ENCODE measurements at places on chromosomes 2 and 18. TPM values are rescaled to one million over a fixed set of nuclear protein-coding genes. Genes with fewer than 3 reads are reported as not detected.

DNA sequence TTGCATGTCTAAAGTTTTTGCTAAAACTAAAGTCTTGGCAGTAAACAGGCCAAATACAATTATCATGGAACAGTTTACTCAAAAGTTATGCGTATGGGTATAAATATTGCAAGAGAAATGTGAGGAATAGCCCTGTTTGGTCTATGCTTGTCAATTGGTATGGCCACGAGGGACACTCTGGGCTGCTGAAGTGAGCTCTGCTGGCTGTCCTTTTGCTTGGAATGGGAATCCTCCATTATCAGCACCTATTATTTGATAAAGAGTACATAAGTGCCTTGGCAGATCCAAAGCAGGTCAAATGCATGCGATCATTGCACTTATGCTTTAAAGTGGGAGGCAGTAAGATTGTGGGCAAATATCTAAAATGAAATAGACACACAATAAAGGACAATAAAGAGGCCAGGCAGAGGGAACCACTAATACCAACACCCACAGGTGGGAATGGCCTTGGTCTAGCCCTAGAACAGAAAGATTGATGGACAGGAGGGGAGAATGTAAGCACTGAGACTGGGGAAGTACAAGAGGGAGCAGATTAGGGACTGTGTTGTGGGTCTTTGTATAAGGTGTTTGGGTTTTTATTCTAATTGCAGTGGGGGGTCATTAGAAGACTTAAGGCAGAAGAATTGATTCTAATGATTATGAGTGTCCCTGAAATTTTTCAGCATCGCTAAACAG, 60.0 kb upstream of the NOSTRIN start:
- ATAC-seq: no peak

- ATAC-seq: no peak
Measured at GRCh38 chr2:64757126-64757525, 103.4 kb upstream of the SERTAD2 start.

GRCh38 chr2:233079953-233080835, 20.1 kb downstream of the INPP5D start:
- peak; percentile 36 for ATAC-seq

GRCh38 chr18:40413160-40413559, 1541.9 kb upstream of the PIK3C3 start:
- no peak for ATAC-seq

DNA sequence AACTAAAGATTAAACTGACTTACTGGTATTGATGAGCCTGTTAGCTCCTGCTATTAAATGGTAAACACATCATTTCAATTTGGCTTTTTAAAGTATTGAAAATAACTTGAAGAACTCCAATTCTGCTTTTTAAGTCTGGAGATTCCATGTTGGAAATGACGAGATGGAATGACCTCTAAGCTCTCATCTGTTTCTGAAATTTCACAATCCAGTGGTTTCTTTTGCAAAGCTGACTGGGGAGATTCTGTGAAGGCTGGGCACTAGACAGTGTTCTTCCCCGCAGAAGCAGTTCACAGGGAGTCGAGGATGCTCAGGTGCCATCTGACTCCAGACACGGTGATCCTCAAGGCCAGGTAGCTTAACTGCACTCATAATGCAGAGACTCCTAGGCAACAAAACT, 44.7 kb downstream of the DHRS9 start:
- ATAC-seq: no peak

DNA sequence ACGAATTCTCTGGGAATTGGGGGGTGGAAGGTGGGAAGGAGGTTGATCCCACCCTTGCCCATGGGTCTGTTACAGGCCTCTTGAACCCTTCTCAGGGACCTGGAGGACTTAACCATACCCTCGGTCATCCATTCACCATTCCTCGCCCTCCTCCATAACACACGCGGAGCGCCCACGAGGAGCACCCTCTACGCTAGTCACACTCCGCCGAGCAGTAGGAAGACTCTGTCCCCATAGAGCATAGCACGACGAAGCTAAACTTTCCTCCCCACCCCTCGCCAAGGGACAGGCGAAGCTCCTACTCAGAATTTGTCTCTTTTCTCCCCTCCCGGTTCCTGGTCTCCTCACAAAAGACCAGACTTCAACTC, 611 bp upstream of the ITSN2 start:
- no peak for ATAC-seq

Gene RESP18
- not detected for total RNA-seq

DNA sequence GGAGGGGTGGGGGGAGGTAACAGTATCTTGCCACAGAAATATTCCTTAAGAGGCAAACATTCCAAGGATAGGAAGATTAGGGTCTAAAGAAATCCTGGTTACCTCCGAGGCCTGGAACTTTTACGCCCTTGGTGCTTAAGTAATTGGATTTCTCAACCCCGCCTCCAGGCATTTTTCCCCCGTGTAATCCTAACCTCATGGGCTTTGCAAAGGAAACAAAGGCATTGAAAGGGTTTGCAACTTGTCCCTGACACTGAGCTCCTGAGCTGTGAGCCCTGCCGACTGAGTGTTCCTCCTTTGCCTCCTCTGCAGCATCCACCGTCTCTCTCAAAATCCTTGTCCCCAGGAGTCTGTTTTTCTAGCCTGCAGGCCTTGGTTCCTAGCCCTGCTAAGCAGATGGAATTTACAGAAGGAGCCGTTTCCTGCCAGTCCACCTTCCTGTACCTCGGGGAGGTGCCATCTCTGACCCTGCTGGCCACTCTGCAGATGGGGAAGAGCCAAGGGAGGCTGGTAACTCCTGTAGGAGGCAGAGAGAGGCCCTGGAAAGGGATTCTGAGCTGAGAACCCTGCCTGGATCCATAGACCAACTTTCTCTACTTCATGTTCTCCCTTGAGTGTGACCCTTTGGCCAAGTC, 24.2 kb downstream of the TET3 start:
- no peak for ATAC-seq

DNA sequence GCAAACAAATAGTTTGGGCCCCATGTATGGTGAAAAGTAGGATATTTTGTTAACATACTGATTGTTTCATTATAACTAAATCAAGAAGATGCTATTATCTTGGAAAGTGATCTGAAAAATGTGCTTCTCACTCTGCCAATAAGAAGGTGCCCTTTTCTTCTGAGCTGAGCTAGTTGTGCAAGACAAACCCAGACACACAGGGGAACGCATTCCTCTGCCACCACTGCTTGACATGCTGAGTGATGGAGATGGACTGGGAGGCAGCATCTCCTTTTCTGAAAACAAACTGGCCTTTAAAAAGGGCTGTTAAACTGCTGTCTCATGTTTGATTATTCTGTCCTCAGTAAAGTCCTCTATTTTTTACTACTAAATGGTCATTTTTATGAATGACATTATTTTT, 1989.9 kb upstream of the CELF4 start:
- no peak for ATAC-seq

DNA sequence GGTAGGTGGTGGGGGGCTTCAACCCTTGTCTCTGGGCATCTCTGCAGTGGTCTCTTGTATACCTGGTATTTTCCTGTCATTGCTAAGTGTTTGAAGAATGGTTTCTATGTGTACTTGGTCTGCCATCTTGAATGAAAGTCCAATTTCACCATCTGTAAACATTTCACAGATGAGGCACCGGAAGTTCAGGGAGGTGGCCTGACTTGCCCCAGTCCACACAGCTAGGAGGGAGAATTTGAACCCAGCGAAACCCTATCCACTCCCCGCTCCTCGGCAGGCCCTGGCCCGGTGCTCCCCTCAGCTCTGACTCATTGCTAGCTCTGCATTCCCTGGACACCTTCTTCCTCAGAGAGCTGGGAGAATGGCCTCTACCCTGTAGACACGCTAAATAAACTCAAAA, 30.5 kb downstream of the ZAP70 start:
- ATAC-seq: no peak
